SJCRH30 (cell line): ENCODE measurements at places on chromosomes 7 and 10. TPM values are rescaled to one million over a fixed set of nuclear protein-coding genes. Genes with fewer than 3 reads are reported as not detected.

Gene GARIN1A
- total RNA-seq, result 0.16 and 0.20 TPM in 2 replicates

Gene CCDC3
- 106 and 112 TPM in 2 replicates for total RNA-seq

Gene TMEM270
- total RNA-seq, result not detected in 2 replicates

Gene LRIT1
- not detected in 2 replicates for total RNA-seq

Gene TFR2
- total RNA-seq, result not detected in 2 replicates
